NCI-H526 (cell line): ENCODE measurements at places on chromosomes 3 and 15.

GRCh38 chr15:88950600-88951160 lies 37.5 kb upstream of the MFGE8 start:
- no peak for DNase-seq

GRCh38 chr15:57556040-57556439 lies 35.7 kb upstream of the MYZAP start:
- DNase-seq: no peak

DNA sequence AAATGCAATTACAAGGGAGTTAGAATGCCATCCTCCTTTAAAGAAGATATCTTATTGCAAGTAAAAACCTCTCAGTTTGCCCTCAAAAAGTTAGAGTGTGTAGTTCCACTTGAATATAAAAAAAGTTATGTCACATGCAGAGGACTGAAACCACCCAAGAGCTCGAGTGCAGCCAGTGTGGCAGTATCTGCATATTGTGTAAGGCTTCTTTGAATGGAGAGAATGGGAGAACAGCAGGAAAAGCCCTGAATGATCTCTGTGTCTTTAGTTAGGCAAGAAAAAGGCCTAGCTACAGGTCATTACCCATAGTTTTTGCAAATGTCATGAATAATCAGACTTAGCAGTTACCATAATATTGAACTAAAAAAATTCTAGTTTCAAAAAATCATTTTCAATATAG lies 13.9 kb upstream of the TEX9 start:
- no peak for DNase-seq

GRCh38 chr3:13219902-13220296 lies 146.7 kb upstream of the IQSEC1 start:
- DNase-seq: no peak

DNA sequence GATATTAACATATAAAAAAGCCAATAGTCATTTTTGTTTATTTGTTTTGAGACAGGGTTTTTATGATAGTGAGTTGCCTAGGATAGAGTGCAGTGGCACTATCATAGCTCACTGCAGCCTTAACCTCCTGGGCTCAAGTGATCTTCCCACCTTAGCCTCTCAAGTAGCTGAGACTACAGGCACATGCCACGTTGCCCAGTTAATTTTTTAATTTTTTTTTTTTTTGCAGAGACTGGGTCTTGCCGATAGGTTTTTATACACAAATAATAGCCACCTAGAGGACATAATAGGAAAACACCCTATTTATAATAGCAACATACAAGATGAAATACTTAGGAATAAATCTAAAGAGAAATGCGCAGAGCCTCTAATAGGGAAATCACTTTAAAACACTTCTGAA lies 13.3 kb downstream of the EIF3J start:
- peak; percentile 15 for DNase-seq

GRCh38 chr3:193743702-193744047 lies 150.7 kb downstream of the OPA1 start:
- DNase-seq: no peak

DNA sequence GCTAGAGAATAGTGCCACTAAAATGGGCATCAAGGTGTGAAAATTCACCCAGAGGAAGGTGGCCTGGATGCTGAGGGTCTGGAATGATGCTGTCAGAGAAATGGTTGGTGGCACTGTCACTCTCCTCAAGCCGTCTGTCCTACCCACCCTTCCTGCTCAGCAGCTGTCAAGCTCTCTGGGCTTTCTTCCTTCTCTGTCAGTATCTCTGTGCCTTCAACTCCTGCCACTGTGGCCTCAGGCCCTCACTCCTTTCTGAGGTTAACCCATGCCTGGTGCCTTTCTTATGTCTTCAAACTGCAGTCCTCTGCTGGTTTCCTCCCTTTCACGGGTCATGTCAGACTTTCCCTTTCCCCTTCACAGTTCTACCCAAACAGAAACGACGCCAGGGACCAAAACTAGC lies 4.4 kb downstream of the MYO5C start:
- no peak for DNase-seq

DNA sequence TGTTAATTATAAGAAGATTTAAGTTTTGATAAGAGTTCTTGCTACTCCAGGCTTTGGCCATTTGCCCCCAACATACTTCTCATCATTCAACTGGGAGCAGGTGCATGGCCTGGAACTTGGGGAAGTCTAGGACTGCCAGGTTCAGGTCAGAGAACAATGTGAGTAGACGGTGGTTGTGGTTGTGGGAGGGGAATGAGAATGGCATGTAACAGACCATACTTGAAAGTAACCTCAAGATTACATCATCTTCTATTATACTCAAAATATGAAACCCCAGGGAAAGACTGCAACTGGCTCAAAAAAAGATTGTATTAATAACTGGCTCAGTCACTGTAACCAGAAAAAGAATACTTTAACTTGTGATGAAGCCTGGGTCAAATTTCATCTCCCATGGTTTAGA lies 364.9 kb upstream of the DPPA4 start:
- no peak for DNase-seq

DNA sequence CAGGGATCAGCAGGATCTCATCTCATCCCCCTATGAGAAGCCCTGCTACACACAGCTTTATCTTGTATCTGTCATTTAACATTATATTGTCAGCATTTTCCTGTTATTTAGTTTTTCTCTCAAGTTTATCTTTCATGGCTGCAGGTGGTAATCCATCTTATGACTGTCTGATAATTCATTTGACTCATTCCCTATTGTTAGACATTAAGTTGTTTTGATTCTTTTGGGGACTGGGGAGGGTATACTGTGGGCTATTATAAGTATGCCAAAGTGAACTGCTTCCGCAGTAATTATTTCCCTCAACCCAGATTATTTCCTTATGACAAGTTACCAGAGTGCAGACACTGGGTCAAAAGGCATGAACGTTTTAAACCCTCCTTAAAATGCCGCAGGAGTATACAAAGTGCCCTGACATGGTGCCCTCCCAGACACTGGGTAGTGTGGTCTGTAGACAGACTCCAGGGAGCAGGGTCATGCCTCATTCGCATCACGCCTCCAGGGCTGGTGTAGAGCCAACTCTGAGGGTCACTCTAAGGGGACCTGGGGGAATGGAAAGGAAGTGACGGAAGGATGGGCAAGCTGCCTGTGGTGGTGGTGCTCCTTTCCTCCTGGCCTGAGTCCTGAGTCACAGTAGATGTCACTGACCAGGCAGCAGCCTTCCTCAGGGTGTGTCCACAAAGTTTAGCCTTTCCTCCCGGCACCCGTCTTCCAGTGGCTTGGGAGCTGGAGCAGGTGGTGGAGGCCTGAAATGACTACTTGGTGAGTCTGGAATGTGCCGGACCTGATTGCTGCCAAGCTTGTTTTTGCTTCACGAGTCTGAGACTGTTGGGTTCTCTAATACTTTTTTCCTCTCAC lies 11.6 kb downstream of the GPR160 start:
- DNase-seq: no peak

DNA sequence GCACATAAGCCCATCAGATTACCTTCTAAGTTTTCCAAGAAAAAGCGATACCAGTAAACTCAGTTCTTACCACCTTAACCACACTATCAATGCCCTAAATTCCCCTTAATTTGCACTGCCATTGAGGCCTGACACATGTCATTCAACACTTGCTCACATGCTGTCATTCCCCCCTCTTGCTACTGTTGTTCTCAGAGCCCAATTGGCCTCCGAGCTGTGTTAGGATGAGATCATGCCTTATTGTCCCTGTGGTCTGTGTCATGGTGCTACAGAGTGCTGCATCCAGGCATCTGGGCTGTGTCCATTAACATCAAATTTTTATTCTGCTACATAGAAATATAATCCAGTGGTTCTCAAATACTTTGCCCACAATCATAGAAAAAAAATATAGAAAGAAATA lies 213.6 kb downstream of the SSR3 start:
- DNase-seq: no peak

- DNase-seq: peak; percentile 7
These were observed at the start of gene SLC9A9 for GRCh38 chr3:143847787-143848631. Gene SLC9A9 (minus strand): TSS chr3:143848468. CDS start chr3:143848322, 146 bp downstream.
